HFFc6 (cell line): ENCODE measurements at places on chromosomes 16 and 17.

- DNase-seq = no peak
Observed at GRCh38 chr17:19621697-19622096, 26.9 kb upstream of the ALDH3A2 start.

DNA sequence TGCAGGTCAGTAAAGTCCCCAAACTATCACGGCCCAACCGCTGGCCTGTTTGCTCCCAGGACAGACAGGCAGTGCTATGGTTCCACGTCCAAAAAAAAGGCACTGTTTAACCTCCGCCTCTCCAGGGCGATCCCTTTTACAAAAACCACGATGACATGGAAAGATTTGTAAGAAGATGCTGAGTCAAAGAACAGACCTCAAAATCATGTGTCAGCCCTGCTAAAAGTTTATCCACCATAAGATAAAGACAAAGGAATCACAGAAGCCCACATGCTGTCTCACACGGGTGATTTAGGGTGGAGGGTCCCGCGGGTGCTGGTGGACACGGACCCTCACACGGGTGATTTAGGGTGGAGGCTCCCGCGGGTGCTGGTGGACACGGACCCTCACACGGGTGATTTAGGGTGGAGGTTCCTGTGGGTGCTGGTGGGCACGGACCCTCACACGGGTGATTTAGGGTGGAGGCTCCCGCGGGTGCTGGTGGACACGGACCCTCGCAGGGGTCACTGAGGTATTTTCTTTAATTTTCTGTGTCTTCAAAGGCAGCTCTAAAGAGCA, 117.2 kb upstream of the METRNL start:
- DNase-seq = peak; percentile 41

GRCh38 chr17:73750975-73751374, 106.7 kb upstream of the SDK2 start:
- no peak for DNase-seq

DNA sequence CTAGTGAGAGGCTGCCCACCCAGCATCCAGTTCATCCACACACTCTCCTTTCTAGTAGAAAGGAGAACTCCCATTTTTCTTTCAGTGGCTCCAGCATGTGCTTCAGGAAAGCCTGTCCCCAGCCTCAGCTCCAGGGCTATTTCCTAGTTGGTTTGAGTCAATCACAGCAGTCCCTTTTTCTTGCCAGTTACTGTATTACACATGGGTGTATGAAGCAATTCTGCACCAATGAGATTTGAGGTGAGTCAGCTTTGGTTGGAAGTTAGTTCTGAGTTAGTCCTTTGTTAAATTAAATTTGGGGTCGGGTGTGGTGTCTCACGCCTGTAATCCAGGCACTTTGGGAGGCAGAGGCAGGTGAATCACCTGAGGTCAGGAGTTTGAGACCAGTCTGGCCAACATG, 24.8 kb downstream of the RAD51D start:
- peak; percentile 84 for DNase-seq

GRCh38 chr16:46822270-46822669, 8.7 kb downstream of the C16orf87 start:
- DNase-seq = peak; percentile 91

GRCh38 chr16:19497176-19497575, 24.7 kb downstream of the GDE1 start:
- no peak for DNase-seq

GRCh38 chr17:63881935-63882601, at the start of gene GH2:
Gene GH2 (minus strand): TSS chr17:63881944. CDS start chr17:63881801, 143 bp downstream.
- peak; percentile 46 for DNase-seq

GRCh38 chr16:71423865-71424264, 18.0 kb downstream of the TLE7 start:
- DNase-seq = no peak

DNA sequence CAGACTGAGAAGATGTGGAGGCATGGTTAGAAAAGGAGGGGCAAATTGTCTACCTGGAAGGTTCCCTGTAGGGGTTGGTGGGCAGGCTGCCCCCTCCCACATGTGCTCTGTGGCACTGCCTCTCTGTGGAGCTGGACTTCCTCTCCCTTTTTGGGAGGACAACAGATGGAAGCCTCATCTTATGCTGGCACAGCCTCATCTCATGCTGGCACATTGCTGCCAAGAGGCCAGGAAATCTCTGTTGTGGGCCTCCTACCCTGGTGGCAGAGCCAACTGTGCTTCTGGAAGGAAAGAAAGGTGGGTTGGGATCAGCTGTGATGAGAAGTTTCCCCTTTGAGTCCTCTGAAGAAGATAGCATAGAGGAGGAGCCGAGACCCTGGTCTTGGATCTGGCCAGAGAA, 19.7 kb upstream of the BRD7 start:
- DNase-seq = no peak

DNA sequence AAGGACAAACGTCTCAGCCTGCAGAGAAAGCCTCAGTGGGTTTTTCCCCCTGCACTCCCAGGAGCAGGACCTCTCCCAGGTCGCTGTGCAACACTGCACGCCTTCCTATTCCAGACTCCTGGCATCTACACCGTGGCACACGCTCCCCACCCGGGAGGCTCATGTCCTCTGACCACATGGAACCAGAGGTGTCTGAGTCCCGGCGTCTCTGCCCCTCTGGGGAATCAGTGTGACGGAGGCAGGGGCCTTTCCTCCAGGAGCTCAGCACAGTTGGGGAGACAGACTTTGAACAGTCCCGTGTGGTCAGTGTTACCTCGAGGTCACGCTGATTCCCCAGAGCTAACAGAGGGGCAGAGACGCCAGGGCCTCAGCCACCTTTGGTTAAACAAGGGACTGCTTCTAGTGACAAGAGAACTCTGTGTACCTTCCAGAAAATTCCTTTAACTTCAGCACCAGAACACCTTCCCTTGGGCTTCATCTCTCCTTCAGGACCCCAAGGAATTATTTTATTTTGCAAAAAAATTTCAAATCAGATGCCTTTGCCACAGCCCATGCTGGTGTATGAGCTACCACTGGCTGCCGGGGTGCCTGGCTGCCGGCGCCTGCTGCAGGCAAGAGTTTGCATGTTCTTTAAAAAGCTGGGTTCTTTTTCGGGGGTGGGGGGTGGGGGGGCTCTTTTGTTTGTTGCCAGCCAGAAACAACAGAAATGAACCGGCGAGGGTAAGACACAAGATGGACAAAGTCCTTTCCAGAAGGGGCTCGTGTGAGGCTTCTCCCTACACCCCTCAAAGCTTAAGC, 6.6 kb downstream of the CANT1 start:
- DNase-seq = no peak

DNA sequence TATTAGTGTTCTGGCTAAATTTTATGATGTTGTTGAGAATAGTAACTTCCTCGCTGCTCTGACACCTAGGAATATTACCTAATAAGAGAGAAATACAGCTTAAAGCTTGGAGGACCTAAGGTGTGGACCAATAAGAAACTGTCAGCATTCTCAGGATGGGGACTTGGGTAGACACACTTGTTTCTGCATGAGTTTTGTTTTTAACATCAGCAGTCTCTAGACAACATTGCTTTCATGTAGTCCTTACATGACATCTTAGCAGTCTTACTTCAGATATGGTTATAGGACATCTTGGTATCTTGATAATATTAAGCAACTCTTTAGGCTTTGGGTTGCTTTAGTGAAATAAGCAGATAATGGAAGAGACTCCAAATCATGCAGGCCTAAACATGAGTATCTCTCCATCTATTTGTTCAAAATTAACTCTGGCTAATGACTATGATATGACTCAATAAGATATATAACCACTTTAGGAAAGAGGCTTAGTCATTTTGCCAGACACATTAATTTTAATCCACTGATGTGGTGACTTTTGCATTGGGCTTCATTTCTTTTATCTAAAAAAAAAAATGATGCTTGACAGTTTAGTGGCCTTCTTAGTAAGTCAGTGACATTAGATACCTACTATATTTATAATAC, 84.5 kb downstream of the WNT3 start:
- DNase-seq = peak; percentile 75

GRCh38 chr16:77234611-77235010, 35.4 kb downstream of the SYCE1L start:
- DNase-seq = no peak

GRCh38 chr17:76138896-76139752, 1.9 kb downstream of the FOXJ1 start:
- DNase-seq = no peak

DNA sequence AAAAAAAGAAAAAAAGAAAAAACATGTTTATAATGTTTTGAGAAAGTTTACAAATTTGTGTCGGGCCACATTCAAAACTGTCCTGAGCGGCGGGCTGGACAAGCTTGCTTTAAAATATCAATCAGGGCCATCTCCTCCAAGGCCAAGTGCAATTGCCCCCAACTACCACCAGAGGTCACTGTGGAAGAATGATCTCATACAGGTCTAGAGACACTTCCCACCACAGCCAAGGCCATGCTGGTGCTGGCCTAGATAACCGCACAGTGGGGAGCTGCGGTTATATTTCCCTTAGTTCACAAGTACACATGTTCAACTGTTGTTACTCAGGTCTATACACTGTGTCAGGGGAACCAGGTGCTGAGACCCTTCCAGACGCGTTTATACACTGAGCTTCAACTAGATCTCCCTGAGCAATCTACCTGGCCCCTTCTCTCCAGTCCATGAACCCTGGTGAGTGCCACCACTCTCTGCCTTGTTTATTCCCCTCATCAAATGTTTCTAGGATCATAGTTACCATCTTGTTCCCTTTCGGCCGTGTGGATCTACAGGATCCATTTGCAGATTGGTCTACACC, 83.8 kb upstream of the CCL2 start:
- DNase-seq = peak; percentile 57
